Small intestine (tissue), 16 donors: ENCODE measurements at places on chromosomes 16 and 17.

- no peak for DNase-seq
Measured at GRCh38 chr16:8972843-8973586, 9.3 kb upstream of the USP7 start.

- DNase-seq, result no peak
Measured at GRCh38 chr17:82204831-82205719, 7.6 kb downstream of the CCDC57 start.

- DNase-seq, result no peak
Measured at GRCh38 chr16:85696781-85697180, 8.0 kb upstream of the GINS2 start.

DNA sequence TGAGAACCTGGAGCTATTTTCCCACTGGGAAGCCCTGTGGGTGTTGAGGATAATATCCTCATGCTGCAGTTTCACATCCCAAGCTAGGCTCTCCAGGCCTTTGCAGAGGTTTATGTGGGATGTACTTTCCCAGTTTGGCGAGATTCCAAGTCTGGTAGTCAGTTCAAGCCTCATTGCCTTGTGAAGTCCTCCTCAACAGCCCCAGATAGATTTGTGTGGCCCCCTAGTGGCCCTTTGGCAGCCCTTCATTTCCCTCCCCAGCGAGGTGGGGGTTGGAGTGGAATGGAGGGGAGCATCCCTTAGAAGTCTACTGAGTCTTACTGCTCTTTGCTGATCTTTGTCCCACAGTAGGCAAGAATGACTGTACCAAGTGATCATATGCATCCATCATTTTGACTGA is 137.9 kb downstream of the CDH11 start:
- DNase-seq, result peak; percentile 19

DNA sequence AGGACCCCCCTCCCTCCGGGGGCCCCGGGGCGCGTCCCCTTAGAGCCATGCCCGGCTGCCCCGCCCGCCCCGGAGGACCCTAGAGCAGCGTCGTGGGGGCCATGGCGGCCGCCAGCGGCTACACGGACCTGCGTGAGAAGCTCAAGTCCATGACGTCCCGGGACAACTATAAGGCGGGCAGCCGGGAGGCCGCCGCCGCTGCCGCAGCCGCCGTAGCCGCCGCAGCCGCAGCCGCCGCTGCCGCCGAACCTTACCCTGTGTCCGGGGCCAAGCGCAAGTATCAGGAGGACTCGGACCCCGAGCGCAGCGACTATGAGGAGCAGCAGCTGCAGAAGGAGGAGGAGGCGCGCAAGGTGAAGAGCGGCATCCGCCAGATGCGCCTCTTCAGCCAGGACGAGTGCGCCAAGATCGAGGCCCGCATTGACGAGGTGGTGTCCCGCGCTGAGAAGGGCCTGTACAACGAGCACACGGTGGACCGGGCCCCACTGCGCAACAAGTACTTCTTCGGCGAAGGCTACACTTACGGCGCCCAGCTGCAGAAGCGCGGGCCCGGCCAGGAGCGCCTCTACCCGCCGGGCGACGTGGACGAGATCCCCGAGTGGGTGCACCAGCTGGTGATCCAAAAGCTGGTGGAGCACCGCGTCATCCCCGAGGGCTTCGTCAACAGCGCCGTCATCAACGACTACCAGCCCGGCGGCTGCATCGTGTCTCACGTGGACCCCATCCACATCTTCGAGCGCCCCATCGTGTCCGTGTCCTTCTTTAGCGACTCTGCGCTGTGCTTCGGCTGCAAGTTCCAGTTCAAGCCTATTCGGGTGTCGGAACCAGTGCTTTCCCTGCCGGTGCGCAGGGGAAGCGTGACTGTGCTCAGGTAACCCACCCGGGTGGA is 759 bp downstream of the ALKBH5 start:
- DNase-seq, result peak; percentile 74

GRCh38 chr17:37791447-37792399 is 46.9 kb upstream of the HNF1B start:
- peak; percentile 65 for DNase-seq

DNA sequence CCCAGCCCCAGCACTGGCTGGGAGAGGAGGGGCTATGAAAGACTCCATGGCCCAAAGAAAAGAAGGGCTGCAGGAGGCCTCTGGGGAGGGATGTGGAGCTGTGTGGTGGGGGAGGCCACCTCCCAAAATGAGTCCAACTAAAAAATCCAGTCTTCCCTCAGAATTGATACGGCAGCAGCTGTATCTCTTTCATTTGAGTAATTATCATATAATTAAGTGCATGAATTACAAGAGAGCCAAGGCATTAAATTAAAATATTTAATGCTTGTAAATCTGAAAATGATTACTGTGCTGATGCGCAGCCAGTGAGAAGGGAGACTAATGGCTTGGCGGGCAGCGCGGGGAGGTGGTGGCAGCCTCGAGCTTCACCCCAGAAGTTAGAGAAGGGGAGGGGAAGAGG is 192.8 kb downstream of the C16orf78 start:
- DNase-seq, result no peak

- no peak for DNase-seq
Measured at GRCh38 chr16:53358884-53359283, 75.4 kb upstream of the RBL2 start.

GRCh38 chr17:79793924-79794304 is 3.0 kb downstream of the CBX8 start:
- no peak for DNase-seq

GRCh38 chr17:17041018-17041521 is 1.2 kb upstream of the MPRIP start:
- DNase-seq, result peak; percentile 50

DNA sequence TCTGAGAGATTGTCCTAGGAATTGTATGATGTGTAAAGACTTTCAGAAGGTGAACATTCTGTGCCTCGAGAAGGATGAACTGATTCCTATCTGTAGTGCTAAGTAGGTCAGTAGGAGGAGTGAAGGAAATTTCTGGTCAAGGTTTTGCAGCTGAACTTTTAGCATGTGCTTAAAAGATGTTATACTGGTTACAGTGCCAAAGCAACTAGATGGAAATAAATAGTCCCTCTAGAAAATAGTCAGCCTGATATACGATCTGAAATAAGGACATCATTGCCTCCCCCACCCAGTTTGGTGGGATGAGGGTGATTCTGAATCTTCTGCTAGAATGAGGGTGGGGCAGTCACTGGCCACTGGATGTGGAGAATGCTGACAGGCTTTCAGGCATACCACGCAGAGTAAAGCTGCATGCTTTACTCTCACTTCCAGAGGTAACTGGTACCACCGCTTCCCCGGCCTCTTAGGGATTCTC is 57.2 kb upstream of the VPS4A start:
- peak; percentile 9 for DNase-seq

DNA sequence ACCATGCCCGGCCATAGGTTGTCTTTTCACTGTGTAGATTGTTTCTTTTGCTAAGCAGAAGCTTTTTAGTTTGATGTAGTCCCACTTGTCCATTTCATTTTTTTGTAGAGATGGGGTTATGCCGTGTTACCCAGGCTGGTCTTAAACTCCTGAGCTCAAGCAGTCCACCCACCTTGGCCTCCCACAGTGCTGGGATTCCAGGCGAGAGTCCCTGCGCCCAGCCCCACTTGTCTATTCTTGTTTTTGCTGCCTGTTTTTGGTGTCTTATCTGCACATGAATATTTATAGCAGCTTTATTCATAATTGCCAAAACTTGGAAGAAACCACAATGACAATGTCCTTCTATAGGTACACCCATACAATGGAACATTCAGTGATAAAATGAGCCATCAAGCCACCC is 18.8 kb upstream of the SBK1 start:
- DNase-seq, result no peak
